Activated T-helper 1 cell treated with Interleukin-2 at 50 U/mL for 16 hours (primary cell): ENCODE measurements at places on chromosomes 5 and 9.

DNA sequence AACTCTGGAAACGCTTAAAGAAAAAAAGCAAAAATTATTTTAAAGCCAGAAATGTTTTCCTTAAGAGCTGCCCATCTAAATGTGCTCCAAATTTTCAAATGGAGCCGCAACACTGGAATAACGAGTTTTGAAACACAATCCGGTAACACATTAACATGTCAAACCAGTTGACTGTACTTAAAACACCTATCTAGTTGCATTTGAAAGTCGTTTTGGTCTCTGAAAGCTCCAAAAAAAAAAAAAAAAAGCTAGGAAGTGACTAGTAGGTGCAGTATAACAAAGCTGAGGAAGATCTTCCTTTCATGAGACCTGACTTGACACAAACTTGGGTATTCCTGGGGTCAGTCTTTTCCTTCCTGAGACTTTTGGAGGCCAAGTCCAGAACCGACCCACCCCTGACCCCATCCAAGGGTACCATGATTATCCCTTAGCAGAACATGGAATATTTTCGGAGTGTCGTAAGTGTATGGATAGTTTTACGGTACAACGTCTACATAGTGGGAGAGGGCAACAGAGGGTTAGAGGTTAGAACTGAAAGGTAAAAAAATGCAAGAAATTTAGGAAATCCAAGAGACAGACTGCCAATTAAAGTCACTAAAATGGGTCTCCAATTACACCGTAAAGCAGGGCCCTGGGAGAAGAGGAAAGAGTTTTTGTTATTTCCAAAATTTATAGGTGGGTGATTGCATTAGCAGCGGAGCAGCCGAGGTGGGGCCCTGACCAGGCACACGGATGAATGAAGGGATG, 812 bp downstream of the CETN3 start:
- no peak for DNase-seq

DNA sequence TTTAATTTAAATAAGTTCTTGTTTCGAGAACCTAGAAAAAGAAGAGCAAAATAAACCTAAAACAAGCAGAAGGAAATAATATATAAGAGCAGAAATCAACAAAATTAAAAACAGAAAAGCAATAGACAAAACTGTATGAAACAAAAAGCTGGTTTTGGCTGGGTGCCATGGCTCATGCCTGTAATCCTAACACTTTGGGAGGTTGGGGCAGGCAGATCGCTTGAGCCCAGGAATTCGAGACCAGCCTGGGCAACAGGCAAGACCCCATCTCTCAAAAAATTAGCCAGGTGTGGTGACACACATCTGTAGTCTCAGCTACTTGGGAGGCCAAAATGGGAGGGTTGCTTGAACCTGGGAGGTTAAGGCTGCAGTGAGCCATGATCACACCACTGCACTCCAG, 59.2 kb upstream of the OTP start:
- no peak for DNase-seq

DNA sequence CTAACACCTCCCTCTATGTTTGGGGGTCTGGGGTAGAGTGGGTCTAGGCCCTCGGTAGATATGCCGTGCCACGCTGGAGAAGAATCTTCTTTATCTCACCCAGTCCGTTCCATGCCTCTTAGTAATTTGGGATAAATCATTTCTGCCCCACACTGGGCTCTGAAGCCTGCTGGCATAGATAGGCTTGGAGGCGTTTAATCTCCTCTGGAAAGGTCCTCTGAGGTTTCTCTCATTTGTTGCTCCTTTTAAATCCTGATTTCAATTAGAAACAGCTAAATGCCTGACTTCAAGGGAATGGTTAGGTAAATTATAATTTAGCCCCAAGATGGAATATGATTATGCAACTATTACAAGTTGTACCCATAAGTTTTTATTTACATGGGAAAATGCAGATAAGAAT, 57.8 kb upstream of the AKNA start:
- DNase-seq, result no peak

GRCh38 chr5:56480078-56480704, 247.1 kb upstream of the ANKRD55 start:
- peak; percentile 24 for DNase-seq

- no peak for DNase-seq
These were observed 356.5 kb downstream of the CCDC171 start for GRCh38 chr9:15909297-15909696.

GRCh38 chr5:180179442-180180420, 29.3 kb downstream of the RASGEF1C start:
- no peak for DNase-seq

- no peak for DNase-seq
These were observed 57.4 kb downstream of the NRG2 start for GRCh38 chr5:139985733-139986132.

- no peak for DNase-seq
These were observed 20.2 kb downstream of the ATPSCKMT start for GRCh38 chr5:10229306-10230048.

- no peak for DNase-seq
These were observed 37.1 kb downstream of the FUBP3 start for GRCh38 chr9:130616451-130616850.

GRCh38 chr9:89523948-89524347, 26.0 kb upstream of the SEMA4D start:
- peak; percentile 33 for DNase-seq

DNA sequence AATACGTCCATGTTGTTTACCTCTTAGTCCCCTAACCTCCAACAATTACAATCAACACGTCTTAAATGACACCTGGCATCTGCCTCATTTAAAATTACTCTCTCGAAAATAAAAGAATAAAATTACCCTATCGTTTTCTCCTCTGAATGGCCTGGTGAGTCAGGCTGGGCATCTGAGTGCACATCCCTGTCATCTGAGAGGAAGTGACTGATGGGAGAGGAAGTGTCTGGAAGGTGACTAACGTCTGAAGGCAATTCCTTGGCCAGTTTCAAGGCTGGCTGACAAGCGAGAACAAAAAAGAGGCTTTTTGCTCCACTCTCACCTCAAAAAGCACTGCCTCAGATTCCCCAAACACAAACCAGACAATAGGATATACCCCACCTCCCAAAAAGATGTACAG, 57.7 kb downstream of the MAPKAP1 start:
- DNase-seq, result no peak

DNA sequence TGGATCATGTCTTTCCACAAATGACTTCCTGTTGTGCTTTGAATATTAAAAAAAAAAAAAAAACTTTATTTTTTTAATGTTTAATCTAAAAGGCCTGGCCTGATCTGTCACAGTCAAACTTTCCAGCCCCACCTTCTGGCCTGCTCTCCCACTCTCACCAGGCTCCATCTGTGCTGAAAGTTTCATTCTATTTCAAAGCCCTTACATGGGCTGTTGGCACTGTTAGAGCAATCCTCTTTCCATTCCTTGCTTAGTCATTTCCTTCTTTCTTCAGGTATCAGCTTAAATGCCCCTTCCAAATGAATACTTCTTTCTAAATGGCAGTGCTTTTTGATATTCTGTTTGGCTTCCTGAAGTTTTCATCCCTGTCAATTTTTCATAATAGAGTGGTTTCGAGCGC, 1104.8 kb upstream of the C9orf72 start:
- no peak for DNase-seq

GRCh38 chr9:91907484-91908292, 42.3 kb downstream of the ROR2 start:
- DNase-seq, result no peak

DNA sequence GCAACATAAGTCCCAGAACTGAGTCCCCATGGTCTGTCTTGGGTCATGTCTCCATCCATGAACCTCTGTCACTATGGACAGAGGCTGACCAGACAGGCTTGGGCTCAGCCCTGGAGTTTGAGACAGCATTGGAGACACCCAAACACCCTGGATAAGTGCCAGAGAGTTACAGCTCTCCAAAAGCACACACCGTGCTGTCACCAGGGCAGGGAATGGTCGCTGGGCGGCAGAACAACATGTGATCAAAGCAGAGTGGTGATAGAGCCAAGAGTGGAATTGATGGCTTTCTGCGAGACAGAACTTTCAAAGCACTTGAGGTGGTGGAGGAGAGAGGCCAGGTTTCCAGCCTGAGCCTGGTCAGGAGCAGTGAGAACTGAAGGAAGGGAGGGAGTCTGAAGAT, 50.1 kb downstream of the DRD1 start:
- DNase-seq, result no peak

DNA sequence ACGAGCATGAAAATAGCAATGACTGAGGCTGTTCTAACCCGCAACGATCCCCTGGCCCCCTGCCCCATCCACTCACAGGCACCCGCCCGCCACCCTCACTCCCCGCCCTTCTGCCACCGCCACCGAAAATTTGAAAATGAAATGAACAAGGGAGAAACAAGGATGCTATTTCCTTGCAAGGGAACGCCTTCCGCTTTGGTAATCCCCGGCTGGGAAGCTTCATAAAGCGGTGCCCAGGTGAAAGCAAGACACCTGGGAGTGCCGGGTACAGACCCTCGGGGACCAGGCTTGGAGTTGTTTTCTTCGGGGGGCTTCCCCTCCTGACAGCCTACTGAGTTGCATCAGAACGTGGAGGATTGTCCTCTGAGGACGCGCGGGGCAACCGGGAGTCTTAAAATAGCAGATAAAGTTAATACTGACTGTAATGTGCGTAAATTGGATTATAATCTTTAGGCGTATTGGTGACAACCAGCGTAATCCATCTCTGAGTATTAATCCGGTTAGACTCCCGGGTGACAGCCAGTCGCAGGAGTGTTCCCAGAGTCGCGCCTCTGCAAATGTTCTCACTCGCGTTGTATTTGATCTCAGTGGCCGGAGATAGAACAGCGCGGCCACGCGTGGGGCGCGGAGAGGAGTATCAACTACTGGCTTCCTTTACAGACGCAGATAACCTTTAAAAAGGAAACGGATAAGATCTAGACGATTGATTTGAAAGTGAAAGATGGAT, 885 bp upstream of the MLLT3 start:
- peak; percentile 44 for DNase-seq

- DNase-seq, result no peak
These were observed 66.2 kb downstream of the HSPA4 start for GRCh38 chr5:133117912-133118445.

GRCh38 chr5:40603378-40603777, 76.3 kb upstream of the PTGER4 start:
- no peak for DNase-seq

- DNase-seq, result no peak
These were observed 201.7 kb downstream of the KDM4C start for GRCh38 chr9:6959270-6960000.

DNA sequence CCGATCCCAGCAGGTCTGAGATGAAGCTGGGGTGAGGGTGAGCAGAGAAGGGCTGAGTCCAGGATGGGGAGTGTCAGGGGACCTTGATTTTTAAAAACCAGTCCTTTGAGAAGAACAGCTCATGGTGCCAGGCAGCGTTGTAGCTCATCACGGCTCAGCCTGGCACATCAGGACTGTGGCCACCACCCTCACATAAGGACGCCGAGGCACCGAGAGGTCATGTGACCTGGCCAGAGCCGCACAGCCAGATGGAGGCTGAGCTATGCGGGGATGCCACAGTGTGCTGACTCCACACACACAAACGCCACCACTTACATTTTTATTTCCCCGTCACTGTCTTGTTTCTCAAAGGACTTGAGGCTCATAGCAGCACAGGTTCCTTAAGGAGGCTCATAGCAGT, 32.9 kb upstream of the CEP72 start:
- no peak for DNase-seq

- DNase-seq, result no peak
These were observed 16.1 kb downstream of the FBP1 start for GRCh38 chr9:94623253-94623652.

DNA sequence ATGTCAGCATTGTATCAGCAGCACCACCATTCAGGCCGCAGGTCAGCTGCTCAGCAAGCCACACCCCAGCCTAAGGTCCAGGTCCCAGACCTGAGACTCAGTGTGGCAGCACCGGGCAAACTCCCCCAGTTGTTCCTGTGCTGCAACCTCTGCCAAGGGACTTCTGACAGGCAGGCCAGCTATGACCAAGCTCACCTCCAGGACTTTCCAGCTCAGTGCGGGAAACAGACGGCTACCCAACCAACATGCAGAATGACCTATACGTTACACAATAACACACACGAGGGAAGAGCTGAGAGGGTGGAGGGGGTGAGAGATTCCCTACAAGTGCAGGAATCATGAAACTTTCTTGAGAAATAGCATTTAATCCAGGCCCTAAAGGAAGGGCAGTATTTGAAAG, 143.7 kb downstream of the FSTL4 start:
- no peak for DNase-seq

DNA sequence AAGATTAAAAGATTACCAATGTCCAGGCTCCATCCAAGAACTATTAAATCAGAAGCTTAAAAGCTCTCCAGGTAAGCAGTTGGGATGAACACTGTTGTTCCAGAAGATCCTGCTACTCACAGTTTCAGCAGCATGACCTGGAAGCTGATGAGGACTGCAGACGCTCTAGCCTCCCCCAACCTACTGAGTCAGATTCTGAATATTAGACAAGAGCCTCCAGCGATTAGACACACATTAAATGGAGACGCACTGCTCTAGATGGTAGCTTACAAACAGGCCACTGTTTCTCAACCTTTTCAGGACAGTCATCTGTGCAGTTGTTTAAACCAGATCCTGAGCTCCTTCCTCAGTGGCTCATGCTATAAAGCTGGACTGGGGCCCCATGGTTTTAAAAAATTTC, 54.3 kb downstream of the MTMR12 start:
- no peak for DNase-seq

DNA sequence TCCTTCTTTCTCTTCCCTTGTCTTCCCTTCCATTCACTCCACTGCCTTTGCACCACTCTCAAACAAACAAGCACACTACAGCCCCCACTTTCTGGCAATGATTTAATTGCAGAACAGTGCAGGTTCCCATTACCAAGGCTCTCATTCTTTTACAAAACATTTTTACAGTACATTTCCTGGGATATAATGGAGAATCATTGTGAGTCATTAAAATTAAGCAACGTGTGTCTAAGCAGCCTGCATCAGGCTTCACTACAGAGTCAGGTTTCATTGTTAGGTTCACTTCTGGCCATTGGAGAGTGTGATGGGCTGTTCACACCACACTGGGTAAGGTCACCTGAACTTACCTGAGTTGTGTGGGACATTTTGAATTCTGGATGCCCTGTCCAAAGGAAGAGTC, 303.5 kb downstream of the TRIM32 start:
- DNase-seq, result no peak

DNA sequence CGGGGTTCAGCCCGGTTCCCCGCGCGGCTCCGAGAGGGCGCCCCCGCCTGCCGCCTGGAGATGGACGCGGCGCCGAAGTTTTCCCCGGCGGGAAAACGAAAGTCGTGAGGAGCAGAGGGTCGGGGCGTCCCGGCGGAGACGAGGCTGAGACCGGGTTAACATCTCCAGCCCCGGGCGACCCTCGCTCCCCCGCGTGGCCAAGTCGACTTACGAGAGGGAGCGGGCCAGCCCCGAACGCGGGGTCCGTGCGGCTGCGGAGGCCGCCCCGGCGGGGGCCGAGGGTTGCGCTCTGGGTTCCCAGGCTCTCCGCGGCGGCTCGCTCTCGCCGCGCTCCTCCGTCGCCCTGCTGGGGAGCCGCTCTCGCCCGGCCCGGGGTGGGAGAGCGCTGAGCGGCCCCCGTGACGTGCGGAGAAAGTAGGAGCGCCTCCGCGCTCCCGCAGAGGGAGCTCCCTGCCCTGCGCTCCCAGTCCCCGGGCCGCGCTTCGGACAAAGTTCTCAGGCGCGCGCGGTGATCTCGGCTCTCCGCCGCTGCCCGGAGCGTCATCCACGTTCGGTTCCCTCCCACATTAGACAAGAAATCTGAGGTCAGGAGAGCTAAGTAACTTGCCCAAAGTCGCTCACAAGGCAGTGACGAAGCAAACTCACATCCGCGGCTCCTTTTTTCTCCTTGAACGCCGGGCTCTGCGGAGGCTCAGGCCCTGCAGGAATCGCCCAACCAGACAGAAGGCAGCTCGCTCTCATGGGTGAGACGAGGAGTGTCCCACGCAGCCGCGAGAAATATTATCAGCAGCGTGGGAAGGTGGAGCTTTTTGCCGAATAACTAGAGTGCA, 1.2 kb upstream of the GCNT4 start:
- DNase-seq, result peak; percentile 20
